Inflammatory macrophage treated with lipopolysaccharide for 4 hours (primary cell): ENCODE measurements at places on chromosomes 4 and X.

DNA sequence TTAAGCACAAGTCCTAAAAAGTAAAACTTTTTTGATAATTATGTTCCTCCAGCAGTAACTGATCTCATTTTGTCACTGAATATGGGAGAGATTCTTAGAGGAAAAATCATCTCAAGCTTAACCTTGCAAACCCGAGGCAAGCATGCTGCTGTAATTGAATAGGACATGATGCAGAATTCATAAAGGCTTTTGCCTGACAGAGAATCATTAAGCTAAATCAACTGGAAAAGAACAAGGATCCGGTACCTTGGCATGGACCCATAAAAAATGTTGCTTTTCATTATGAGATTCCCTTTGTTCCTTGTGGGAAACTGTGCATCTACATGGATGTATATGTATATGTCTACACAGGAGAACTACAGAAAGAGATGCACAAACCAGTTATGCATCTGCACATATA is 149.1 kb downstream of the PAPSS1 start:
- no peak for DNase-seq

DNA sequence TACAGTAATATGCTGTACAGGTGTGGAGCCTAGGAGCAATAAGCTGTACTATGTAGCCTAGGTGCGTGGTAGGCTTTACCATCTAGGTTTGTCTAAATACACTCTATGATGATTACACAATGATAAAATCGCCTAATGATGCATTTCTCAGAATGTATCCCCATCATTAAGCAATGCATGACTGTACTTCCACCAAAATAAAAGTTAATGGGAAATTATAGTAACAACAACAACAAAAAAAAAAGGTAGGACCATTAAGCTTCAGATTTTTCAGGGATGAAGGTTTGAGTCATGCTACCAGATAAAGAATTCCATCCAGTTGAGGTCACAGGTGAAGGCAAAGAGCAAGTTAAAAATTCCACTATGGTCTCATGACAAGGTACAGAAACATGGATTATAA is 68.2 kb downstream of the MAGEA10 start:
- no peak for DNase-seq

GRCh38 chrX:130139474-130140201 is 26.0 kb downstream of the AIFM1 start:
- DNase-seq: no peak

- DNase-seq: no peak
Observed at GRCh38 chr4:71269233-71269632, 69.6 kb upstream of the SLC4A4 start.

DNA sequence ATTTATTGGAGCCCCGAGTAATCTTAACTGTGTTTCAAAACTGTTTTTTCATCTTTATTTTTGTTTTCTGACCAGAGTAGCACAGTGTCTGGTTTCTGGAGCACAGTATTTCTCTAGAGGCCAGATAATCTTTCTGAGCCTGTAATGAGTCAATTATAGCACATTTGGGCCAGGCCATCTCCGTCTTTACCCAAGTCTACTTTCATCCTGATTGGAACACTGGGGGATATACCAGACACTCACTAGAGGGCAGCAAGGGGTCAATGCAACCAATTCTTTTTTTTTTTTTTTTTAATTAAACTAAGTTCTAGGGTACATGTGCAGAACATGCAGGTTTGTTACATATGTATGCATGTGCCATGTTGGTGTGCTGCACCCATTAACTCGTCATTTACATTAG is 282.0 kb downstream of the ARHGAP24 start:
- DNase-seq: peak; percentile 14

DNA sequence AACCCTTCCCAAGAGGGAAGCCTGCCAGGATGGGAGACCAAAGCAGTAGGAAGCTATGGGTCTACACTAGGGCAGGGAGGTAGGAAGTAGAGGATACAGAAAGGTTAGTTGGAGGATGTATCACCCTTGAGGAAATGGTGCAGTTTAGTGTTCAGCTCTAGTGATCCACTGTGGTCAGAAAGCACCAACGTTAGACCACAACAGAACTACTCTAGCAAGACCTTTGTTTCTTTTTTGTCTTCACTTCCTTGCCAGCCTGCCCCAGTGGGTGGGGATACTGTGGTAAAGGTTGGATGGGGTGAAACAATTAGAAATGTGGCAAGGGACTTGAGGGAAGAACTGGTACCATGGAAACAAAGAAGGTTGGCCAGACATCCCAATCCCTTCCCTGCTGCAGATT is 83.3 kb downstream of the DDIT4L start:
- no peak for DNase-seq

DNA sequence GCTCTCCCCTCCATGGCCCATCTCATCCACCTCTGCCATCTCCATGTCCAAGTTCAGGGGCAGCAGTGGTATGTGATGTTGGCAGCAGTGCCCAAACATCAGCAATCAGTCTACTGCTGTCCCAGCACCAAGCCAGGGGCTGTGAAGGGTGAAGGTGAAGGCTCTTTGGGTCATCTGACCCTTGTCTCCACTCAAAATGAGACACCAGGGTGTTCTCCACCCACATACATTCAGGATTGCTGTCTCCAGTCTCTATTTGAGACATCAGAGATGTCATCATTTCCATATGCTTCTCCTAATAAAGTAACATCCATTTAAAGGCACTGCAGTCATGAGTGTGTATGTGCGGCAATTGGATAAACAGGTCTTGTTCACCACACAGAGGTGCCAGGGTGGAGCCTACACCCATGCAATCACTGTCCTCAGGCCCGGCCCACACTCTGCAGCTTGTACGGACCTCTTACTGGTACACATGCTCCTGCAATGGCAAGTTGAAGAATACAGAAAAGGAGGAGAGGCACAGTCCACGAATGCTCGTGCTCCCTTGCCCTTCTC is 22.2 kb downstream of the MAML3 start:
- peak; percentile 51 for DNase-seq

- DNase-seq: peak; percentile 42
Observed at GRCh38 chrX:38717871-38718270, 83.4 kb upstream of the MID1IP1 start.

GRCh38 chr4:79247695-79248394 is 78.0 kb downstream of the NAA11 start:
- DNase-seq: no peak

GRCh38 chr4:98570151-98570797 is 88.1 kb downstream of the TSPAN5 start:
- DNase-seq: no peak

DNA sequence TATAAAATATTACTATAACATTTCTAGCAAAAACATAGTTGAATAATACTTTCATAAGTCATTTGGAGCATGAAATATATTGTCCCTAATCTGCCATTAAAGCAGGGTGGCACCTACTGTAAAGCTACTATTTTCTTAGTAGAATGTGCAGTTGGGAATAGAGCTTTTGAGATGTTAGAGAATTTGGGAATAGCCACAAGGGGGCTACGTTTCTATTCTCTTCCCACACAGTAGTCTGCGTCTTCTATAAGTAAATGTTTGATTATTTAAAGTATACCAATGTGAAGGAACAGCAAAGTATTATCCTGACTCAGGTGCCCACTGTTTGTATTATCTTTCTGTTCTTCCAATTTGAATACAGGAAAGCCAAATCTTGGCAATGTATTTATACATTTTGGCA is 323.2 kb upstream of the GIMD1 start:
- DNase-seq: no peak

DNA sequence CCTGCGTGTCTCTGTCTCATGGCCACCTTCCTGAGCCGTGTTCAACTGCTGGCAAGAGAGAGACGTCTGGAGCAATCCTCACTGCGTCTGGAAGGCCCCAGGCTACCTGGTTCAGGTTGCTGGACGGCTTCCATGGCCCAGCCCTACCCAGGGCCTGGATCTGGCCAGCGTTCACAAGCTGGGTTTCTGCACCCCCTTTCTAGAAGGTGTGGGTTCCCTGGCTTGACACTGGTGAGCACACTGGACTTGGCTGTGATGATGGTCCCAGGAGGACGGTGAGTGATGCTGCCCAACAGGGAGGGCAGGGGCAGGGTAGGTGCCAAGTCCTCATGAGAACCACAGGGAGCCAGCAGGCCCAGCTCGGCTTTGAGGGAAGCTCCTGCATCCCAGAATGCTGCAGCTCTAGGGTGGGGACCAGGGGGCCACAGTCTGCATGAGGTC is 63.4 kb downstream of the HTRA3 start:
- no peak for DNase-seq

- DNase-seq: no peak
Observed at GRCh38 chr4:182569561-182569960, 326.4 kb downstream of the TENM3 start.

DNA sequence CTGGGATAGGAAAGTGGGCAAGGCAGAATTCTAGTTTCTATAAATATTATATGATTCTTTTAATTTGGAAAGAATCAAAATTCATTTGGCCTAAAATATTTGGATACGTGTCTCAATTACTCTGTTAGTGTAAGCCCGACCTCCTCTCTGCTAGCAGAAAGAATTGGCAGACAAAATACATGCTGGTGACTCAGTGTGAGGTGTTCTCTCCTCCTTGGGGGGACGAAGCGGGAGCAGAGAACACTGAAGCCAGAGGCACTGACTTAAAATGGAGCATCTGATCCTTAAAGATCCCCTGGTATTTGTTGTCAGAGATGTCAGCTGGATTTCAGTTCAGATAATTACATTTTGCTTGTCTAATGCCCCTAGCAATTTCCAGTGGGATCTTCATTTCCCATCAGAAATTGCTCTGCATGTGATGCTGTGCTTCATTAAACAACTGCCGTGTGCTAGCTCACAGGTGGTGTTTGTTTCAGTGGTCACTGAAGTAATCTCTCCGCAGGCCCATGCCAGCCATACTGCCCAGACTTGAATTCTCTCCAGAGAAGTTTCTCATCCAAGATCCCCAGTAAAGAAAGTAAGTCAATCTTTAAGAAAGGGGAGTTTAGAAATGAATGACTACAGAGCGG is 188.7 kb upstream of the TLL1 start:
- no peak for DNase-seq

DNA sequence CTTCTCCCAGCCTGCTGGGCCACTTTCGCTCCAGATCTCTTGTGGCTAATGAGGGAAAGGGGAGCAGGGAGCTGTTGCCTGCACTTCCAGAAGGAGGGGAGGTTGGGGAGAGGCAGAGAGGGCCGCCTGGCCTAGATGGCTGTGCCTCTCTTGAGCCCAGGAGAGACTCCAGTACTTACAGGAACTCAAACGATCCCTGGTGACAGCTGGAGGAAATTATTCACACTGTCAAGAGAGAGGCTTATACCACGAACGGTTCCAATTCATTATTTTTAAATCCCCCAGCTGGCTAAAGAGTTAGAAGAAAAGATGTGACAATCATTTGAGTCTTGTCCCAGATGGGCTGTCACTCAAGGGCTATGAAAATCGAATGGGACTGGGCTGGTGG is 96.1 kb downstream of the PHKA2 start:
- no peak for DNase-seq

DNA sequence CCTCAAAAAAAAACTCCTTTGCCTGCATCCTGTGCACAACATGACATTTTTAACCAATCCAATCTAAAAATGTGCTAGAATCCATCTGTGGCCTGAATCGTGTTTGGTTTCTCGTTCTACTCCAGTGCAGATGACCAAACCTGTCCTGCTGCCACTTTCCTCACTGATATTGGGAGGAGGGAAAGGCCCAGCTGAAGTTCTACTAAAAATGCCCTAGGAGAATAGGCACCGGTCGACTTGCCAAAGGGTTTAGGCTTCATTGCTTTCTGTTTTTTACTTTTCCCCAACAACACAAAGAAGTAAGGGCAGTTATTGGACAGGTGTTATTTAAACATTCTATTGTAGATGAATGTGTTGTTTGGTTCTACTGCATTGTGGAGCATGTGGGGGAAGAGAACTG is 7.8 kb upstream of the FHDC1 start:
- DNase-seq: no peak

DNA sequence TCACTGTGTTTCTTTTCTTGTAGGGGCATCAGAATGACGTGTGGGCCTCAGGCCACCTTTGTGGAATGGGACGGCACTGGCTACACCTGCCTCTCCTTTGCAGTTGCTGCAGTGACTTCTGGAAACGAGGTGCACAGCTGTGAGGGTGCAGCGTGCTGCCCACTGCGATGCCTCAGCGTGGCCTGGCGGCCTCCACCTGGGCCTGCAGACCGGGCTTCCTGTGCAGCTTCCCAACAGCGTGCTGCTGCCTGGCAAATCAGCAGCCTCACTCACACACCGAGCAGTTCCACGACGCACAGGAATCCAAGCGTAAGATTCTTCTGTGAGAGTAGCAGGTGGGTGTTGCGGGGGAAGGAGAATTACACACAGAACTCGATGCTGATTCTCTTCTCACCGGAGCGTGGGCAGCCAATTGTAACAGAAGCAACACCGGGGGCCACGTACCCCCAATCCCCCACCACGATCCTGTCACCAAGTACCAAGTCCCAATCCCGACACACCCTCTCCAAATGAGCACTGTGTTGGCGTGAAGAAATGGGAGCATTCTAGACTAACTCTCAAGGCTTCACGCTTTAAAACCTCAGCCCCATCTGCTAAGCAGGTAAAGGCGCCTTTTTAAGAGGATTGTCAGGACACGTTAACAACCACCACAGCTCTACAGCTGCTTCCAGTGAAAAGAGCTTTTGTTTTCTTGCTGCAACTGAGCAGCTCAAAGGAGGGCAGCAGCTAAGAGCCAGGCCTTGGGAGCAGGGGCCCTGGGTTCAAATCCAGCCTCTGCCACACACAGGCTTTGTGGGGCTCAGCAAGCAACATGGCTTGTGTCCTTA is 16.9 kb downstream of the WDR1 start:
- no peak for DNase-seq

DNA sequence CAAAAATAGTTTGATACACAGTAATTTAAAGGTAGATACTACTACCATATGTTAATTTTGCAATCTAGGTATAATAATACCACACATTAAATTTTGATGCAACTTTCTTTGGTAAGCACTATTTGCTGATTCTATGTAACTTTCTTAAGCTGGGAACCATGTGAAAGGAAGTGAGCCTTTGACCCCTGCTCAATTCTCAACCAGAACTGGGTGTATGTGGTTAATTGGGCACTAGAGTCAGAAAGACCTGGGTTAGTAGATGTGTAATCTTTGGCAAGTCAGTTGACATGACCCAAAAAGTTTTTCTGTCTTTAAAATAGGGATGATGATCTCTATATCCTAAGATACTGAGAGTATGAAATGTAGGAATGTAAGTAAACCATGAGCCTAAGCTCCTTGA is 22.4 kb downstream of the TLR2 start:
- no peak for DNase-seq

GRCh38 chr4:95984081-95984480 is 144.2 kb downstream of the PDHA2 start:
- no peak for DNase-seq

DNA sequence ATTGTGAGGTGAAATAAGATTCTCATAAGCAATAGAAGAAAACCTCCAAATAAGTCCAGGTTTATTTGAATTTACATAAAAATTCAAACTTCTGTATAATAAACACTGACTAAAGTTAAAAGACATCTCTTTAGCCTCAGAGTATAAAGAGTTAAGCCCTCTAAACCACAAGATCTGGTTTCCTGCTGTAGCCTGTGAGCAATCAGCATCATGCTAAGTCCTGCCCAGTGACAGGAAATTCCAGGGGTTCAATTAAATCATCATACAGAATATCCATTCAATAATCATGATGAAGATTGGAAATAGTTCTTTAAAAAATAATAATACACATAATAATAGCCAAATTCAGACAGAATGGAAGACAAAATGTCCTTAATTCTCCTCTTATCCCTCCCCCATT is 139.2 kb upstream of the DGKK start:
- no peak for DNase-seq

- no peak for DNase-seq
Observed at GRCh38 chrX:38061335-38061734, 55.0 kb downstream of the SYTL5 start.
